ENCODE measurements at places on chromosomes 7 and 10. TPM values are rescaled to one million over a fixed set of nuclear protein-coding genes. Genes with fewer than 3 reads are reported as not detected.

The MTG1 gene
- 12.6 TPM for total RNA-seq

The GNGT1 gene
- not detected for total RNA-seq

The BTBD16 gene
- not detected for total RNA-seq

- no peaks in the 10 kb centered on the region for H3K36me3 ChIP-seq
- H3K4me3 ChIP-seq: no peak overlapping the region
- H3K27me3 ChIP-seq: no peaks in the 10 kb centered on the region
- H3K27ac ChIP-seq: no peak overlapping the region
These were observed 153.4 kb downstream of the SORCS1 start for GRCh38 chr10:107011105-107011504.

DNA sequence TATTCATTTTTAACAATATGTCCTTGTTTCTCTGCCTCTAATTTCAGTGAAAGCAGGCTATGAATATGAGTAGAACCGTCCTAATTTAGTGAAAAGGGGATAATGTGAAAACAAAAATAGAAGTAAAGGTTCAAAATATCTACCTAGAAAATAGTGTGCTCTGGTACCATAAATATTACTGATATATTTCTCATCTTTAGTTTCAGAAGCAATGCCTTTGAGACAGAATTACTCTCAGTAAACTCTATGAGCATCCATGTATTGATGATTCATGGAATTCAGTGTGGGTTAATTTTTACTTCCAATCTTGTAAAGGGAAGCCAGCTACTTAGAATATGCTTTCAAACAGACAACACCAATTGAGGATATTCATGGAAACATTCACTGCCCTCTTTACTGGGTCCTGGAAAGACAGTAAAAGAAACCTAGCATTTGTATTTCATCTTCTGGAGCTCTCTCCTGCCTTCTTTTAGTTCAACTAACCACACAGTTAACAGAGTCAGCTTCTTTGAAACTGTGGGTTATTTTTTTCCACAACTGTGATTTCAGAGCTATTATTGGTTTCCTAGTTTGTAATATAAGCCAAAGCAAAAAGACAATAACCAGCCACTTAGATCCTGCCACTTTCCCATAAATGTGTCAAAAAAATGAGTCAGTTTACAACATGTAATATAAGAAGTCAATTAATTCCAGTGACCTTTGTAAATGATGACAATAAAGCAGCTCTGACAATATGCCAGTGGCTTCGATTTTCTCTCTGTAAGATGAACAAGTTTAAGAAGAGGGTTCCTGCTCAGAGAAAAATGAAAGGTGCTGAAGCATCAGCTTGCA lies 1.7 kb downstream of the LRRN3 start:
- no peaks in the 10 kb centered on the region for H3K36me3 ChIP-seq
- no peak for DNase-seq
- no peaks in the 10 kb centered on the region for H3K27me3 ChIP-seq
- H3K27ac ChIP-seq: no peak overlapping the region

- no peak overlapping the region for H3K27ac ChIP-seq
- no peaks in the 10 kb centered on the region for H3K27me3 ChIP-seq
- no peak overlapping the region for H3K4me3 ChIP-seq
- DNase-seq: no peak
- peaks cover 9% of the 10 kb centered on the region for H3K4me1 ChIP-seq
These were observed 92.6 kb downstream of the PTEN start for GRCh38 chr10:87956055-87956454.

GRCh38 chr7:91067242-91067641 lies 197.0 kb upstream of the FZD1 start:
- DNase-seq: no peak
- peaks cover 13% of the 10 kb centered on the region for H3K4me1 ChIP-seq
- no peaks in the 10 kb centered on the region for H3K36me3 ChIP-seq
- H3K27ac ChIP-seq: no peak overlapping the region

DNA sequence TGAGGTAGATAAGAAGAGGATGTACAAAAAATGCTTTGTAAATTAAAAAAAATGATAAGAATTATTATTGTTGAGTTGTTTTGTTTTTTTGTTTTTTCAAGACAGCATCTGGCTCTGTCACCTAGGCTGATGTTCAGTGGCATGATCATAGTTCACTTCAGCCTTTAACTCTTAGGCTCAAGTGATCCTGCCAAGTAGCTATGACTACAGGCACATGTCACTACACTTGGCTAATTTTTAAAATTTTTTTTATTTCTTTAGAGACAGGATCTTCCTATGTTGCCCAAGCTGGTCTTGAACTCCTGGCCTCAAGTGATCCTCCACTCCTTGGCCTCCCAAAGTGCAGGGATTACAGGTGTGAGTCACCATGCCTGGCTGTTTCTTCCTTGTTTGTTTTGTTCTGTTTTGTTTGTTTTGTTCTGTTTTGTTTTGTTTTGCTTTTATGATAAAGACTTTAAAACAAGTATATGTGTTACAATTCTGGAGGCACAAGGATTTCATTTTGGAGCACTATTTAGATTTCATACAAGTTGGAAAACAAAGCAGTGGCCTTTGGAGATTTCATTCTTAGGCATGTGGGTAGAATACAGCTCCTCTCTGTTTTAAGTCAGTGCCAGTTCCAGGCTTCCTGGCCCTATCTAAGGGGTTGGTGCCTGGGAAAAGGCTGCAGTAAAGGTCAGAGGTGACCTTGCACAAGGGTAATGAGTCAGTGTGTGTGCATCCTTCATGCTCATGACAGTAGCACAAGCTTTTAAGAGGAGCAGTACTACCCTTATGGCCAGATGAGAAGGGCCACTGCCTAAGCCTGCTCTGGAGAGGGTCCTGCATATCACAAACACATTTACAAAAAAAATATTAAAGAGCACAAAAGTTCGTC lies 17.9 kb downstream of the FGFBP3 start:
- H3K4me1 ChIP-seq: peaks cover 13% of the 10 kb centered on the region
- H3K4me3 ChIP-seq: no peak overlapping the region
- H3K36me3 ChIP-seq: no peaks in the 10 kb centered on the region
- no peak overlapping the region for H3K27ac ChIP-seq
- no peak for DNase-seq
- no peaks in the 10 kb centered on the region for H3K27me3 ChIP-seq

DNA sequence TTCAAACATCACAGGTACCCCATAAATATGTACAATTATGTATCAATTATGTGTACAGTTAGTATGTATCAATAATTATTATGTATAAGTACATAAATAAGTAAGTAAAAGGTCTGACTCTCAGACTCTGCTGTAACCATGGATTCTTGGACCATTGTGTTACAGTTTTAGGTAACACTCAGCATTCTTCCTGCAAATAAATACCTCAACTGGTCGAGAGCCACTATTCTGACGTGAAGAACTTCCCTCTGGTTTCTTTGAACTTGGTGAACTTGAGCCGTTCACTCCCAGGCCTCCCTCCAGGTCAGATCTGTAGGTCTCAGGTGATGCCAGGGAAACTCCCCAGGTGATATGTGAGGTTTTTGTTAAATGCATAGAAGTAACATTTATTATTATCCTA lies 191.8 kb upstream of the PLXNA4 start:
- DNase-seq: no peak
- H3K27me3 ChIP-seq: no peaks in the 10 kb centered on the region
- no peak overlapping the region for H3K27ac ChIP-seq
- no peaks in the 10 kb centered on the region for H3K36me3 ChIP-seq

DNA sequence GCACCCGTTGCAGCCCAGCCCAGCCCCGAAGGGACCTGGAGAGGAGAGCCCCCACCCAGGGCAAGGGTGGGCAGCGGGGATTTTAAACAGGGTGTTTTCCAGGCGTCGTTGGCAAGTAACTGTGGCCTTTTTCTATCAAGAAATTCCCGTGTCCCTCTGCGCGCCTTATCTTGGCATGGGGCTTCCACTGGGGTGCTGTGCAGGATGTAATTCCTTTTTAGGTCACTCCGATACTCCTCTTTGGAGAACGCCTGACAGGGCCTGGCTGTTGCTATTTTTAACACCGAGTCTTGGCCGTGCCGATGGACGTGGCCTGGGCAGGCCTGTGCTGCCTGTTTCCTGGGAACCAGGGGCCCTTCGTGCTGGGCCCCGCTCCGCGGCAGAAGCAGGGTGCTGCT lies 93.8 kb downstream of the INPP5A start:
- peak overlapping the region; percentile 6 for H3K4me3 ChIP-seq
- DNase-seq: no peak
- peaks cover 99% of the 10 kb centered on the region for H3K4me1 ChIP-seq
- no peaks in the 10 kb centered on the region for H3K36me3 ChIP-seq
- H3K27ac ChIP-seq: peak overlapping the region; percentile 93
